Cortex of kidney (tissue), 1 donor: ENCODE measurements at places on chromosomes 7 and 10.

DNA sequence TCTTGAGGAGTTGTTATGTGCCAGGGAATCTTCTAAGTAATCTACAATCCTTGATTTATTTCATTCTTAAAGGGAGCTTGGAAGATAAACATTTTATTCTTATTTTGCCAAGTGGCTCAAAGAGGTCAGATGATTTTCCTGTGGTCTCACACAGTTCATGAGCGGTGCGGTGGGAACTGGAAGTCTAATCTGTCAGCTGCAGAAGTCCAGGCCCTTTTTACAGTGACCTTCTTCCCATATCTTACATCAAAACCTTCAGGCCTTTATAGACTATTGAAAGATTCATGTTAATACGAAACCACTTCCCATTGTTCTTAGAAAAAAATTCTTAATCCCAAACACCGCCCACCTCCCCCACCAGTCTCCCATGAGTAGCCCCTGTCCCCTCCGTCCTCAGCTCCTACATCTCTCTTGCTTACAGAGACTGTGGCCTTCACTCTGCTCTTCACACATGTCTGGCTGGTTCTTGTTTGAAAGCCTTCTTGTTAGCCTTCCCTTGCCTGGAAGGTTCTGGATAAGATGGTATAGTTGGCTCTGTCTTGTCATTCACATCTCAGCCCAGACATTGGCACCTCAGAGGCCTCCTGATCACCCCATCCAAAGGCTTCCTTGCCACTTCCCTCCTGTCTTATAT lies 61.5 kb downstream of the ITGA8 start:
- DNase-seq = no peak

- DNase-seq = no peak
Measured at GRCh38 chr10:50653758-50654157, 30.0 kb upstream of the SGMS1 start.

- DNase-seq = no peak
Measured at GRCh38 chr7:111527545-111527944, 34.7 kb downstream of the IMMP2L start.

DNA sequence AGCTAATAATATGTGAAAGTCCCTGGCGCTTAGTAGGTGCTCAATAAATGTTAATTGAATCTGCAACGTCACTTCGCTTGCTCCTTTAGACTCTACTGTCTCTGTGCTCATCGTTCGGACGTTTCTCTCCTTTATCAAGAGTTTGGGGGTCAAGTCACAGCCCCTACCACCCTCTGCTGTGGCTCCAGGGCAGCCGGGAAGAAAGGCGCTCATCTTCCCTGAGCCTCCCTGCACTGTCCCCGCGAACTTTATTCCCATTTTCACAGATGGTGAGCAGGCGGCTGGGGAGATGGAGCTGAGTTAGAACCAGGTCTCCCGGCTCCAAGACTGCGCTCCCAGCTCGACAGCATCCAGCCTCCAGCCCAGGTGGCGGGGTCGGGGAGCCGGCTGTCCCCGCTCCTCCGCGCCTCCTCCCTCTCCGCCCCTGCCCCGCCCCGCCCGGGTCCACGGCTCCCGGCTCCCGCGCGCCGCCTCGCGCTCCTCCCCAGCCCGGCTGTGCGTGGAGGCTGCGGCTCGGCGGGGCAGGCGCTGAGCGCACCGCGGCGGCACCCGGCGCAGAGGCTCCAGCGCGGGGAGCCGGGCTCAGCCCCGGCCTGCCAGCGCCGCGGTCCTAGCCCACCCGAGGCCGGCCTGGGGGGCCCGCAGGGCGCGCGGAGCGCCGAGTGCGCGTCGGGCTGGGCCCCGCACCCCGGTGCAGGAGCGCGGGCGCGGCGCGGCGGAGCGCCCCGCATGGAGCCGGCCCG lies at the start of gene CLEC2L:
TSS of gene CLEC2L (plus strand) at position 487 of the 743 bp plus-strand sequence. CDS start at position 730, 243 bp downstream.
- no peak for DNase-seq

GRCh38 chr7:2029211-2029905 lies 203.4 kb downstream of the MAD1L1 start:
- DNase-seq = no peak

GRCh38 chr10:9018195-9019173 lies 964.0 kb downstream of the GATA3 start:
- no peak for DNase-seq

DNA sequence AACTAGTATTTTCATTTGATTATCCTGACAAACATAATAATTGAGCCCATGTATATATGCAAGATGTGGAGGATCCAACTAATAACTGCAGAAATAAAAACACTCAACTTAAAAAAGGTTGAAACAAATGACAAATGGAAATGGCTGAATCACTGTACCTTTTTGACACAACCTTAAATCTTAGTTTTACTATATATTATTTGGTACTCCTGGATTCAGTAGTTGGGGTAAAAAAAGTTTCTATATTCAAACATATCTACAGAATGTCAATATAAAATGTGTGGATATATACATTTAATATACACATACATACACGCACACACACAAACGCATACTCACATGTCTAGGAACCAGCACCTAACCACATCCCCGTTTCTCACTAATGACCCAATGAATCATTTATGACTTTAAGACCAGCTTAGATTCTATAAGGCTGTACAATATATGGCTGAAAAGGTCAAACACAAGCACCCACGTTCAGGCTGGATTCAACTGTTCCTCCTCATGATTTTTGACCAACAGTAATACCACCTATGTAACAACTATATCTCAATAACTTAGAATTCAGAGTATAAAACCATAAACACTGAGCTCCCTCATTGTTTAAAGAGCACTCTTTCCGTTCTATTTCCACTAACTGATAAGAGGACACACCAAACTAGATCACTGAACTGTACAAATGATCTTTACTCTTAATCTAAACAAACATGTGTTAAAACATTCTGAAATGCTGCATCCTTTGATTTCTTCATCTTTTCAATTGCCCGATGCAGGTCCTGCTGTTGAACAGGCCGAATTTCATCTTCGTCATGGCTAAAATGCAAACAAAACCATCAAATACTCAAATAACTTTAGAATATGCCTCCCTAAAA lies 63.8 kb downstream of the ATAD1 start:
- DNase-seq = no peak

DNA sequence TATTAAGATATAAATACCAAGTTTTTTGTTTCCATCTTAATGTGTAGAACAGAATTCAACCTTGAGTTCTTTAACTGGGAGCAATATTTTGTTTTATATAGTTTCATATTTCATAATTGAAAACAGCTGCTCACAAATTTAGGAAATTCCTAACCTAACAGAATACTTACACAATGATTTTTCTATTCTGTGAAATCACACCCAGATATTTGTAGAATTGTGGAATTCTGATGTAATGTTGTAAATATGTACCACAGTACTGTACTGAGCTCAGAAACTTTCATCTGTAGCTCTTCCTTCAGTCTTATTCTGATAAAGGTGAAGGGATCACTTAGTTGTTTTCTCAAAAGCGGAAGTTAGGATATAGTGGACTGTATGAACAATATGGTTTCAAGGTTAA lies 143.4 kb upstream of the GLI3 start:
- DNase-seq = no peak

- DNase-seq = no peak
Measured at GRCh38 chr10:11334436-11334835, 277.0 kb downstream of the USP6NL start.

DNA sequence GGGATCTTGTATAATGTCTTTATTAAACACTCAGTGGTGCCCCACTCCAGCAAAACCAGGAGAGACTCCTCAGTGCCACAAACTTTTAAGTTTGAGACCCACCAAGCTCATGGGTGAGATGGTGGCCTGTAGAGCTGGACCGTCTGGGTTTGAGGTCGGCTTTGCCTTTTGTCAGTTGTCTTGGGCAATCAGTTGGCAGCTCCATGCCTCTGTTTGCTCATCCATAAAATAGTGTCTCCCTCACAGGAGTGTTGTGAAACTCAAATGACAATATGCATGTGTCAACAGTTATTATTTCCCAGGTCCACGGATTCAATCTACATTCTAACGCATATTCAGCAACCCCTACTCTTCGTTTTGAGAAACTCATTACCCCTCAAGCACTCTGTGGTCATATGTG lies 367.8 kb upstream of the C7orf33 start:
- DNase-seq = no peak

DNA sequence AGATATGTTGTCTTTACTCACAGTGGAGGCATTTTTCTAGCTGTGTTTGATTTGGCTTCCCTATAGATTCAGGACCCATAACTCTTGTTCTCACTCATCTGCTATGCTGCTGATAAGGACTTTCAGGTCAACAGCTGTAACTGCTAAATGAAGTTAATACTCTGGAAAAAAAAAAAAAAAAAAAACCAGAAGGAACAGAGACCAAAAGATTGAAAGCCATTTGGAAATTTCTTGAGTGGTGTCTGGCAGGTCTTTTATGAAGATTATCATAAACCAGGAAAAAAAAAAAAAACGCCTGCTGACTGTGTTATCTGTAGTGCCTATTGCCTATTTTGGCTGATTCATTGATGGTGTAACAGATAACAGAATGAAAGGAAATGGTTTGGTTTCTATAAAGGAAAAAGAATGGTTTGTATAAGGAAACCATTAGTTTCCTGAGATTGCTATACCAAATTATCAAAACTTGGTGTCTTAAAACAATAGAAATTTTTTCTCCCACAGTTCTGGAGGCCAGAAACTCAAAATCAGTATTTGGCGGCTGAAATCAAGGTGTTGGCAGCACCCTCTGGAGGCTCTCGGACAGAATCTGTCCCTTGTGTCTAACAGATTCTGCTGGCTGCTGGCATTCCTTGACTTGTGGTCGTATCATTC lies 60.5 kb upstream of the BET1 start:
- no peak for DNase-seq

DNA sequence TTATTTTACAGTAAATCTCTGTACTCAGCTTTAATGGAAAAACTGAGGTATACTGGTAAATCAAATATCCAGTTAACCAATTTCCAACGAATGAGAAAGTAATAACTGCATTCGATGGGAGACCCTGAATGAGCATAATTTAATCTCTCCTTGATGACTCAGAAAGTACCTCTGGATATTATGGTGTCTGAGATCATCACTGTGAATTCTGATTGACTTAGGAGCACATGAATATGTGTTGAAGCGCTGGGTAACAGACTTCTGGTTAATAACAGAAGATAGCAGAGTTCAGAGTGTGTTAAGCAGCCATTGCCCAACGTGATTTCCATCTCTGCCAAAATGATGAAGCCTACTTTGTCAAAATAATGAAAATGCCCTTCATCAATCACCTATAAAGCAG lies 116.6 kb downstream of the NRP1 start:
- DNase-seq = no peak

- DNase-seq = no peak
Measured at GRCh38 chr10:101833466-101833865, 10.1 kb downstream of the KCNIP2 start.

- no peak for DNase-seq
Measured at GRCh38 chr7:24825931-24826661, 68.8 kb upstream of the GSDME start.

DNA sequence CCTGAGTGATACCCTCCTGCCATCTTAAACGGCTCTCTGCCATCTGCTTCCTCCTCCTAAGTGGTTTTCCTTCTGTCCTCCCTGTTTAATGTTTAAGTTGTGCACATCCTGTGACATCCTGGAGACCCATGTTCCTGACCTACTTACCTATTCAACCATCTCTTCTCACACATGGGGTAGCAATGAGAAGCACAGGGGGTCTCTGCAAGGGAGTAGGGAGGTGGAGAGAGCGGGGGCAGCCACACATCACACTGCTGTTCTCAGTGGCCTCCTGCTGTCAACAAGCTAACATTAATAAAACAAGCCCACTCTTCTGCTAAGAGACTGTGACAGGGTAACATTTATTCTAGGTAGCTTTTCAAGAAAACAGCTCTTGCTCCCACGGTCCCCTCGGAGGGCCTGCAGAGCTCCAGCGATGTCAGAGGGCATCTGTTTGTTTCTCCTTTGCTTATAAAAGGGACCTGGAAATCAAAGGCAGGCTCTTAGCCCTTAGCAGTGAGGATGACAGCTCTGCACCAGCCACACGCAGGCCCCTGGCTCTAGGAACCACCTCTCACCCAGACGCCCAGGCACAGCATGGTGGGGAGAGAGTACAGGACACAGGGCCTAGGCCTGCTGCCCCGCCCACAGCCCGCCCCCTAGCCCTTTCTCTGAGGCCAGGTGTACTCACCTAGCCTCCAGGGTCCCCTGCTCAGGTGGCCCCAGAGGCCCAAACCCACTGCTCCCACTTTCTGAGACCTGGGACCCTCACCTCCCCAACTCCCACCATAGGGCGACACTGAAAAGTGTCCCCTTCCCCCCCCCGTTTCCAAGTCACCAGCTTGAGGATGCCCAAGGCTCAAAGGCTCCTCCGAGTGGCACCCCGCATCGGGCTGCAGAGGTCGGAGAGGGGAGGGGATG lies 943 bp upstream of the SLC18A2 start:
- no peak for DNase-seq

DNA sequence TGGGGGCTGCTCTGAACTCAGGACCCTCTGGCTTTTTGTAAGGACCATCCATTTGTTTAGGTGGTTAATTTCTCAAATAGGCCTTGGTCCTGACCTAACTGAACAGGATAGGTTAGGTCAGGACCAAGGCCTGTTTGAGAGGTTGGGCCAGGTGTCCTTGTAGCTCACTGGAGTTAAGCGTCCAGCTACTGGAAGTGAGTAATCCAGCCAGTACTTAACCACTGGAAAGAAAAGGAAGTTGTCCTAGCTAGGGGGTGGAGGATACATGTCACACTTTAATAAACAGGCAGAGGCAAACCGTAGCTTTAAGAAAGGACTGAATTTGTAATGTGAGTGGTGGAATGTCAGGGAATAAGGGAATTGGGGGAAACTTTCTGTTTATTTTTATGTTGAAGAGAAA lies 96.0 kb downstream of the GPR85 start:
- DNase-seq = no peak

DNA sequence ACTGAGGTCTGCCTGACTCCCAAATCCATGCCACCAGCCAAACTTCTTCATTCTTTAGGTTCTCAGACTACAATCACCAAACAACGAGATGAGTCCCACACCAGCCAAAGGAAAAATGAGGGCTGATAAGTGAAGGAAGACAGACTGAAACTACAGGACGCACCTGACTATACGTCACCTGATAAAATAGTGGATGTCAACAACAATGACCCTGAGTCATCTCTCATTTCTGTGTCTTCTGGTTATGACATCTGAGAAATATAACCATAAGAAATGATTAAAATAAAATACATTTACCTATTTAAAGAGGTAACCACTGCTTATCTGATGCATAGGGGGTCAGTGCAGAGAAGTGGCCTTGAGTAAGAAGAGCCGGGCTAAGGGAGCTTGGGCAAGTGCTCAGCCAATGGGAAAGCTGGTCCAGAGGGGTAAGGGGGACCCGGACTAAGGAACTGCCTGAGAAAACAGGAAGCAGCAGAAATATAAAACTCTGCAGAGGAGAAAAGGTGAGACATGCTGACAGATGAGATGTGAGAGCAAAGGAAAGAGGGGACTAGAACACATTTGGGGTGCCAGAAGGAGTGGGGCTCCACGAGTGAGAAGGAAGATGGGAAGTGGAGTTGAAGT lies 51.8 kb downstream of the HIPK2 start:
- no peak for DNase-seq
